ENCODE measurements at places on chromosomes 5 and 9.

DNA sequence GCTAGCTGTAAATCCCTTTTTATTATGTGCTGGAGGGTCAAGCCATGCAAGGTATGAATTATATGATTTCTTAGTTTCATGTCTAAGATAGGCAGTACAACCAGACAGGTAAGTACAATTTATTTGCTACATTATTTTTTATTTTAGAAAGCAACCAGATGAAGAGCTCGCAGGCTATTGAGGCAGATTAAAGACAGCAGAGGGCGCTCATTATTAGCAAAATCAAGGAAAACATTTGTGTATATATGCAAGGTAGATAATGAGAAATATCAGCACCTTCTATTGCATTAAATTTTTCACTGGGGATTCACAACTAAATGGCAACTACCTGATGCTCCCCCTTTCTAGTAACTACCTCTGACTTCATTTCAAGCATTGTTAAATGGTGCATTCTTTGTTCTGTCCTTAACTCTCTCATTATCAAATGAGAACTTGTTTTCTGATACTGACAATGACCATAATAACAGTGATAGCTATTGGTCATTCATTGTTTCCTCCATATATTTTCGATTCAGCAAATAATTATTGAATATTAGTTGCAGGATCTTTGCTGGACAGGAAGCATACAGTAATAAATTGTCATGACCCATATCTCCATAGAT, 8.6 kb downstream of the SCGB3A2 start:
- no peak for DNase-seq

DNA sequence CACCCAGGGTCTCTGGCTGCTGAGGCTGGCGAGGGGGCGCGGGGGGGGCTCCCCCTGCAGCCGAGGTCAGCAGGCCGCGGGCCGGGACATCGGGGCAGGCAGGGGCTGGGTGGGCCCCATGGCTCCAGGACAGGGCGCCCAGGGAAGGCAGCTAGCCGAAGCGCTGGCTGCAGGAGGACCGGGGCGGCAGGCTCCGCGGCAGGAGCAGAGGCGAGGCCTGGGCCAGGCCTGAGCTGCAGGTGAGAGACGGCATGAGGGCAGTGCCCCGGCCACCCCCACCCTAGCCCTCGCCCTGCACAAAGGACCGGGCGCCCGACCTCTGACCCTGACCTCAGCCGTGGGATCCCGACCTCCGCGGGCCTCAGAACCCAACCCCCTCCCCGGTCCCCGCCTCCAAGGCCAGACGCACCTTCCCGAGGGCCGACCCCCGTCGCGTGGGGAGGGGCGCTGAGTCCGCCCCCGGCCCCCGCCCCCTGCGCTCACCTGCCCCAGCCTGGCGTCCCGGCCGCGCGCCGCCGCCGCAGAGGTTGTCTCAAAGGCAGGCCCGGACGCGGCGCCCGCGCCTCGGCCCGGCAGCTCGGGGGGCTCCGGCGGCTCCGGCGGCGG, 431 bp downstream of the RNF208 start:
- no peak for DNase-seq

DNA sequence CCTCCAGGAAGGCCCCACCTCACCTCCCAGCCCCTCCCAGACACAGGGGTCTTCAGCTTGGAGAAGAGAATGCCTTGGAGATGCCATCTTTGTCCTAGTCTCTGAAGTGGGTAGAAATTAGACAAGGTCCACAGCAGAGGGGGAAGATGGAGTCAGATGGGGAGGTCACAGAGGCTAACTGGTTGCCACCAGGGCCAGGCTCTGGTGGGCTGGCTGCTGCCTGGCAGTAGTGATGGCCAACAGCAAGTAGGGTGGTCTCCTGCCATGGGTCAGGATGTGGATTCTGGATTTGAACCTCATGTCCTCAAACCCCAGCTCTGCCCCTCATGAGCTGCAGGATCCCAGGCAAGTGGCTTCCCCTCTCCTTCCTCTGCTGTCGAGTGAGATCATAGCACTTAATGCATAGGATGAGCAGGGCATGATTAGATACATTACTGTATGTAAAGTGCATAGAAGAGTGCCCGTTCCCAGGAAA, 38.7 kb upstream of the NEK6 start:
- DNase-seq = no peak

GRCh38 chr5:179912951-179913350, 5.3 kb upstream of the TBC1D9B start:
- no peak for DNase-seq

- no peak for DNase-seq
Measured at GRCh38 chr9:81787747-81788632, 98.6 kb upstream of the TLE1 start.

GRCh38 chr9:134663084-134663483, 21.5 kb downstream of the COL5A1 start:
- DNase-seq = no peak

DNA sequence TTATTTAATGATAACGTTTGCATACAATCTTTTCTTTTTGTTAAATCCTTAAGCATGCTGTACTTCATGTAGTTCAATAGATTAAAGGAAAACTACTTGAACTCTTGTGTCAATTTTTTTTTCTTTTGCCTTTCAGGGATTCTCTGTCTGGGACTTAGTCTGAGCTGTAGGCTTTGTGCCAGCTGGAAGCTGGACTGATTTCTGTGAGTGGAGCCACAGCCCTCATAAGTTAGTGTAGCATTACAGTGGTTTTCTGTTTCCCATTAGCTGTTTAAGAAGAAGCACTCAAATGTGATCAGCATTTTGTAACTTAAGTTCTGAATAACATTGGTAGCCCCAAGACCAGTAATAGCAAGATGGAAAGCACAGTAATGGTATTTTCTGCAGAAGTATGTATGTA, 330.6 kb upstream of the MEF2C start:
- DNase-seq = no peak

GRCh38 chr5:66477596-66477995, 118.6 kb upstream of the MAST4 start:
- DNase-seq = no peak

GRCh38 chr9:106982636-106983035, 119.7 kb downstream of the ZNF462 start:
- no peak for DNase-seq

DNA sequence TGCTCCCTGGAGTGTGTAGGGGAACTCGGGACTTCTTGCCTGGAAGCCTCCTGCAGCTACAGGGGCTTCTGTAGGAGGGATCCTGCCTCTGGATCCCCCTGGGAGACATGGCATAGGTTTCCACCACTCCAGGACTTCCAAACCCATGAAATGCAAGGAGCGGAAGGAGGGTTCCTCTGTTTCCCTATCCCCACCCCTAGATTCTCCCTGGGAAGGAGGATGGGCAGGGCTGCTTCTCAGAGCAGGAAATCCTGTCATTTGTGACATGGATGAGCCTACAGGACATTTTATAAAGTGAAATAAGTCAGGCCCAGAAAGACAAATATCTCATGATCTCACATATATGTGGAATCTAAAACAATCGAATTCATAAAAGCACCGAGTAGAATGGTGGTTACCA, 23.5 kb upstream of the SLC25A48 start:
- no peak for DNase-seq

GRCh38 chr9:10548348-10548747, 64.5 kb downstream of the PTPRD start:
- DNase-seq = no peak

DNA sequence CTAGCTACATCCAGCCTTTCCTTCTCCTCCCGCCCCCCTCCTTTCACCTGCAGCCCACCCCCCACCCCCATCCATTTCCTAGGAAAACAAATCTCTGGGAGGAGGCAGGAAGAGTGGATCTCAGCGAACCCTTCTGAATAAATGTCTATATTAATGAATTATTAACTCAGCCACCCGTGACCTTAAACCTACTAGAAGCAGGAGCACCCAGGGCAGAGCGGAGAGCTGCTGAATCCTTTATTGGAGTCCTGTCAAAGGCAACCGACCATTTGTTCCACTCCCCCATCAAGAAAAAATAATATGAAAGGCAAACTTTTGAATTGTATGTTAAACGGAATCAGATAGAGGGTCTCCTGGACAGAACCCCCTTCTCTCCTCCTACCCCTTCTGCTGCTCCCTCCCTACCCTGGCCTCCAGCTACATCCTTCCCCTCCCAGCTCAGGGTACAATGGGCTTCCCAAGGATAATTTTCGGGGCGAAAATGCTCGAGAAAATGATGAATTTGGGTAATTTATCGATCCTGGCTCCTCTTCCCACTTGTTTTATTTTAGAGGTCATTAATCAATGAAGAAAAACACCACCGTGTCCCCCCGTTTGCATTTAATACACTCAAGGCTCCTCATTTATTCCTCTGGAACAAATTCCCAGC, 3.3 kb upstream of the PRDM6 start:
- DNase-seq = no peak

DNA sequence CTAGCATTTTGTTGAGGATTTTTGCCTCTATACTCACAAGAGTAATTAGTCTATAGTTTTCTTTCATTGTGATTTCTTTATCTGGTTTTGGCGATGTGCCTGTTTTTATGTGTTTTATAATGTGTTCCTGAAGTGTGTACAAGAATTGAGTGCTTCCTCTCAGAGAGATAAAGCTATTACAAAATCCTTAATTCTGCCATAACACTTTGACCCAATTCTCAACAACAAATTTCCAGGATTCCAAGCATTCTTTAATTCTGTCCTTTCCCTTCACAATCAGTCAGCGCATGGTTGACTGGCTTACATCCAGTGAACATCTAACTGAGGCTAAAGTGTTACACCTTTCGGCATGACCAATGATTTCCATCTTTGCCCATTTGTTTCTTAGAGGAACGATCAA, 282.9 kb upstream of the MVB12B start:
- no peak for DNase-seq

- no peak for DNase-seq
Measured at GRCh38 chr9:95719354-95719753, 156.1 kb upstream of the ERCC6L2 start.

DNA sequence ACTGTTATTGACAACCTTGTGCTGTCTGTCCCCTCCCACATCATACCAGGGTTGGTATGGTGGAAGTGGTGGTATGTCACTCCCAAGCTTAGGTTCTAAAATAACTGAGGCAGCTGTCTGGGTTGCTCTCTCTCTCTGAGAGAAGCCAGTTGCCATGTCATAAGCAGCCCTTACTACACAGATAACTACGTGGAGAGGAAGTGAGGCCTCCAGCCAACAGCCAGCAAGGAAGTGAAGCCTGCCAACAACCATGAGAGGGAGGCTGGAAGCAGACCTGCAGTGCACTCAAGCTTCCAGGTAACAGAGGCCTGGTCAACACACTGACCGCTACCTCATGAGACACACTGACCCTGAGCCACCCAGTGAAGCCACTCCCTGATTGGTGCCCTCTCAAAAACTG, 18.6 kb downstream of the CTNNAL1 start:
- DNase-seq = peak; percentile 89

DNA sequence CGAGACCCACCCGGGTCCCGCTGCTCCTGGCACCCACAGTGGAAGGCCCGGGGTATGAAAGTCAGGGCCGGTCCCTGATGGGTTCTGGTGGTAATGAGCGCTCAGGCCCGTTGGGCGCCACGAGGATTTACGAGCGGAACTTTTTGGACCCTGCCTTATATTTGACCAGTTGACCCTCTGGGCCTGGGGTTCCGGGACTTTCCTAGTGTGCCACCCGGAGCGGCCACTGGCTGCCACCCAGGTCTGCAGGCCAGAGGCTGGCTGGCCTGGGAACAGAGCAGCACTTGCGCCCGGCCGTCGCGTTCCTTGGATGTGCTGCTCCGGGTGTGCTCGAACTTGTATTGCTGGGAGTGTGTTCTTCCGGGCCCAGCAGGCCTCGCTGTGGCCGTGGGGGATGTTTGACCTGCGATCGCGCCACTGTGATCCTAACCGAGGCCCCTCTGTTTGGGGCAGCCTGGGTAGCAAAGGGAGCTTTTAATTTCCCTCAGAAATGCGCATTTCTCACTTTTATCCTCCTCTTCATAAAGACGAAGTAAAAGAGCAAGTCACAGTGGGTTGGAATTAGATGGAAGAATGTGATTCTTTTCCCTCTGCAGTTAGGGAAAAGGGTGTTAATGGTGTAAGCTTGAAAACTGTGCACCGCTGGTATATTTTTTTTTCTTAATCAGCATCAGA, 1.2 kb downstream of the F2RL1 start:
- DNase-seq = no peak

DNA sequence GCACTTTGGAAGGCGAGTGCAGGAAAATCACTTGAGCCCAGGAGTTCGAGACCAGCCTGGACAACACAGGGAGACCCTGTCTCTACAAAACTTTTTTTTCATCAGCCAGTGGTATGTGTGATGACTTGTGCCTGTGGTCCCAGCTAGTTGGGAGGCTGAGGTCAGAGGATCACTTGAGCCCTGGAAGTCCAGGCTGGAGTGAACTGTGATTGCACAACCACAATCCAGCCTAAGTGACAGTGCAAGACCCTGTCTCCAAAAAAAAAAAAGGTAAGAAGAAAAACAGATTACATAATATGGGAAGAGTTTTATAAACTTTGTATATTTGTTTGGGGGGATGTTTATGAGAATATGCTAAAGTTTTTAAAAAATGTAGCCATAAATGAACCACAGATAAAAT, 76.5 kb upstream of the CER1 start:
- no peak for DNase-seq

DNA sequence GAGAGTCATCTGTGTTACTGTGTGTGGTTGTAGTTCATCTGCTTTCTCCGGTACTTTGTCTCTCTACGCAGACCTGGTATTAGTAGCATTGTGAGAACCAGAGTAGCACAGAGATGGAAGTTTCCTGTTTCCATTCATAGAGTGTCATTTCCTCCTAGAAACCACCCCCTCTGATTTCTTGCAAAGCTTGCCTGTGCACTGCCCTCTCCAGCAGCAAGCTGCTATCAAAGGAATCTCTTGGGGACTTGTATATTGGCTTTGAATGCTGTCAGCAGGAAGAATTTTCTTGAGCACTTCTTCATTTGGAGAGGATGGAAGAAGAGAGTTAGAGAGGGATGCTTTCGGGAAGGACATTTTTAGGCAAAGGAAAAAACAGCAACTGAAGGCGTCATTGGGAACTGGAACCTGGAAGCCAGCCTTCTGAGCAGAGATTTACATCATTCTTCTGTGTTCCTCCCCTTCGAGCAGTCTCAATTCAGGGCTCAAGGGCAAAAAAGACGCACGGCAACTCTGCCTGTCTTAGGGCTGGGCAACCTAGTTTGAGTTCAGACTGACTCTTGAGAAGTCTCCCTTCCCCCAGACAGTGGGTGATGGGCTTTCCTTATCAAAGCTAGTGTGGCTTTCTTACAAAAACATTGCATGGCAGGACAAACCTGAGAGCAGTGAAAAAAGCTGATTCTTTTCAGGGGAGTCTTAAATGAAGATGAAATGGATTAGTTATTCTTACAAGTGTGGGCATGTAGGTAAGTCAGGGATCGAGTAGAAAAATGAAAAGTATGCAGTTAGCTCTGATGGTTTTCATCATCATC, 226.3 kb downstream of the AOPEP start:
- DNase-seq = no peak

DNA sequence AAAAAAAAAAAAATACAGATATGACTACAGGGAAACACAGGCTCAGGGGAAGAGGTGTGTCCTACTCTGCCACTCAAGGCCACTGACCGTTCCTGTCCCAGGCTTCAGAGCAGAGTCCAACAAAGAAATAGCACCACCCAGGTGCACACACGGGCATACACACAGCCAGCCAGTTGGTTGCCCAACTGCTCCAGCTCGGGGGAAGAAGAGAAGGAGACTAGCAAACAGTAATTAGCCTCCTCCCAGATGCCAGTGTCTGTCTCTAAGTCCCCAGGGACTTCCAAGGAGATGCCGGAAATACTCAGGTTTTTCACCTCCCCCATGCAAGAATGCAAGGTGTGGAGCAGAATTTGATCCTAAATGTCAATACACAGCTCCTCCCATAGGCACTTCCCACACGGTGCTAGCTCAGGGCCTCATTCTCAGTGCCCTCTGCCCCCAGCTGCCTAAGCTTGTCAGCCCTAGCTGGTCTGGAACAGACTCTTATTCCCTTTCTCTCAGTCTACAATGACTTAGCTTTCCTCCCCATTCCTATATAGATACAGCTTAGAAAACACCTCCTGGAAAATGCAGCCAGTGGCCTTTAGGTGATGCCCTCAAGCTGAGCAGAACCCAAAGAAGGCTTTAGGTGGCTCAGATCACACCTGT, 1.7 kb downstream of the MYORG start:
- DNase-seq = no peak
